Nasal cavity respiratory epithelium epithelial cell of viscerocranial mucosa (primary cell): ENCODE measurements at places on chromosomes 1 and 21. TPM values are rescaled to one million over a fixed set of nuclear protein-coding genes. Genes with fewer than 3 reads are reported as not detected.

Gene CYP4A22
- total RNA-seq = not detected in 2 replicates

Gene DMRTA2
- 4.8 and 14.2 TPM in 2 replicates for total RNA-seq

Gene TFF2
- not detected in 2 replicates for total RNA-seq

Gene KMO
- 0.07 TPM in 1 of 2 replicates, not detected in the other for total RNA-seq

Gene MIXL1
- total RNA-seq = not detected in 2 replicates

Gene CA6
- total RNA-seq = not detected in 2 replicates
